DND-41 (cell line): ENCODE measurements at places on chromosomes 4 and X.

- H3K4me3 ChIP-seq: no peak overlapping the region
- no peak overlapping the region for H3K27ac ChIP-seq
- DNase-seq: peak; percentile 10
- no peaks in the 10 kb centered on the region for H3K36me3 ChIP-seq
- no peaks in the 10 kb centered on the region for H3K4me1 ChIP-seq
- H3K27me3 ChIP-seq: no peaks in the 10 kb centered on the region
Observed at GRCh38 chr4:157204634-157205244, 15.8 kb upstream of the GRIA2 start.

- H3K4me3 ChIP-seq: no peak overlapping the region
- H3K27me3 ChIP-seq: no peaks in the 10 kb centered on the region
- H3K36me3 ChIP-seq: no peaks in the 10 kb centered on the region
- no peaks in the 10 kb centered on the region for H3K4me1 ChIP-seq
Observed at GRCh38 chr4:24076811-24077210, 187.0 kb upstream of the PPARGC1A start.

GRCh38 chrX:21708116-21708515, 49.8 kb downstream of the SMPX start:
- H3K27ac ChIP-seq: no peak overlapping the region
- H3K36me3 ChIP-seq: no peaks in the 10 kb centered on the region
- H3K4me3 ChIP-seq: no peak overlapping the region
- H3K4me1 ChIP-seq: no peaks in the 10 kb centered on the region
- no peaks in the 10 kb centered on the region for H3K27me3 ChIP-seq

DNA sequence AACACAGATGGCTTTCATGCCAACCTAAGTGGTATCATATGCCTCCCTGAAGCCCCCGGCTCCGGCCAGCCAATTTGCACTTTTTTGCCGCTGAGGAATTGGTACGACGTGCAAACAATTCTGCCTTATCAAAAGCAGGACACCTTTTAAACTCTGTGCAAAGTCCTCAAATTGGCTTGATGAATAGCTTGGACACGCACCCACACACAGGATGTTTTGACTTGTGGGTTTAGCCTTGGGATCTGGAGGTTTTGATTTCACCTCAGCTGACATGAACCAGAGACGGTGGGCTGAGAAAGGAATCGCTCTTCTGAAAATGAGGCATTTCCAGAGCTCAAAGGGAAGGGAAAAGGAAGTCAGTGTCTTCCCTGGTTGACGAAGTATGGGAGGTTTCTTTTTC, 110.8 kb upstream of the SHOX start:
- H3K4me1 ChIP-seq: no peaks in the 10 kb centered on the region
- H3K36me3 ChIP-seq: no peaks in the 10 kb centered on the region
- H3K4me3 ChIP-seq: no peak overlapping the region
- no peak overlapping the region for H3K27ac ChIP-seq

DNA sequence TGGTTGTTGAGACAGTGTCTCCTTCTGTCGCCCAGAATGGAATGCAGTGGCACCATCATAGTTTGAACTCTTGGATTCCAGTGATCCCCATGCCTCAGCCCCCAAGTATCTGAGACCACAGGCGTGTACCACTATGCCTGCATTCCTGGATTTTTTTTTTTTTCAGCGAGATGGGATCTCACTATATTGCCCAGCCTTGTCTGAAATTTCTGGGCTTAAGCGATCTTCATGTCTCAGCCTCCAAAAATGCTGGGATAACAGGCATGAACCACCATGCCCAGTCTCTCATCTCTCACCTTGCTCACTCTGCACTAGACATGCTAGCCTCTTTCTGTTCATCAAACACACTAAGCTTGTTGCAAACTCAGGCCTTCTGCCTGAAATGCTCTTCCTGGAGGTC, 104.1 kb downstream of the UBE2K start:
- no peaks in the 10 kb centered on the region for H3K4me1 ChIP-seq
- H3K27me3 ChIP-seq: no peaks in the 10 kb centered on the region
- H3K4me3 ChIP-seq: no peak overlapping the region

- H3K4me3 ChIP-seq: no peak overlapping the region
- H3K27me3 ChIP-seq: peaks cover 3% of the 10 kb centered on the region
- no peak overlapping the region for H3K27ac ChIP-seq
Observed at GRCh38 chr4:113106108-113106507, 56.7 kb downstream of the ANK2 start.

DNA sequence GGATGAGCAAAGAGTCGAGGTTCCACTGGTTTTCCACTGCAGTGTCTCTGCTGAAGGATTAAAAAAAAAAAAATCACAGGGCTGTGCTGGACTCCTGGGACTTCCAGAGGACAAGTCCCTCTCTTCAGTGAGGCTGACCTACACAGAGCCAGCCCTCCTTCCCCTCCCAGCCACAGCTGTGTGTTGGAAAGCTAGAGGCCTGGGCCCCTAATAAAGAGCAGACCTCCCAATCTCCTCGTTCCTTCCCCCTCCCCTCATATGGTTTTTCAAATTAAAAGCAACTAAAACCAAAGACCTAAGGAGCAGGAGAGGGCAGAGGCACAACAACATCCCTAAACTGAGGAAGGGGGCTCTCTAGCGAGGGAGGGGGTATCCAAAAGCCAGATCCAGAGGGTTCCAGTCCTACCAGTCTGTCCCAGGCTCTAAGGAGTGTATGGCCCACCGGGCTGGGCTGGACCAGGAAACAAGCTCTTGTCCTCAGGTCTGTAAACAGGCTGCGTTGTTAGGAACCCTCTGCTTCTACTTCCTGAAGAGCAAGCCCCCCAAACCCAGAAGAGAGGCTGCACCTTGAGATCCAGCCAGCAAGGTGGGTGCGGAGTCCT, 4.0 kb upstream of the PDGFRA start:
- no peak for DNase-seq
- no peak overlapping the region for H3K27ac ChIP-seq
- H3K4me3 ChIP-seq: no peak overlapping the region
- no peaks in the 10 kb centered on the region for H3K36me3 ChIP-seq
- H3K27me3 ChIP-seq: no peaks in the 10 kb centered on the region
- no peaks in the 10 kb centered on the region for H3K4me1 ChIP-seq

- H3K4me3 ChIP-seq: no peak overlapping the region
- no peaks in the 10 kb centered on the region for H3K27me3 ChIP-seq
- no peak for DNase-seq
- no peaks in the 10 kb centered on the region for H3K36me3 ChIP-seq
- no peaks in the 10 kb centered on the region for H3K4me1 ChIP-seq
Observed at GRCh38 chr4:168713253-168713652, 216.4 kb downstream of the PALLD start.

DNA sequence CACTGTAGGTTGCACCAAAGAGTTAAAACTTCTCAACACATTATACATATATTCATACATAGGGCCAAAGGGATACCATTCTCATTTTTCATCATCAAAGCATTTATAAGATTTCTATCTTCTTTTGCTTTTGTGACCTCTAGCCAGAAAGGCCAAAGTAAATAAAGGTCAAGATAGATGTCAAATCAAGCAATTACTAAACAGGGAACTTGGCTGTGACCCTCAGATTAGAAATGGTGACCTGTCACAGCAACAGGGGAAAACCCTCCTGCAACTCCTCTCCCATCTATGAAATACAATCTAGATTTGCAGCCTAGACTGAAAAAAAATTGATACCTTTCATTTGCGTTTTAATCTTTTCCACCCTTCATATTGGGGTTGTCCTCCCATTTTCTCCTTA, 225.6 kb upstream of the FAM241A start:
- no peak for DNase-seq
- H3K4me1 ChIP-seq: no peaks in the 10 kb centered on the region

GRCh38 chr4:121977251-121978171, 25.7 kb upstream of the TRPC3 start:
- no peak overlapping the region for H3K27ac ChIP-seq
- DNase-seq: no peak
- H3K4me3 ChIP-seq: no peak overlapping the region
- H3K27me3 ChIP-seq: peaks cover 6% of the 10 kb centered on the region

DNA sequence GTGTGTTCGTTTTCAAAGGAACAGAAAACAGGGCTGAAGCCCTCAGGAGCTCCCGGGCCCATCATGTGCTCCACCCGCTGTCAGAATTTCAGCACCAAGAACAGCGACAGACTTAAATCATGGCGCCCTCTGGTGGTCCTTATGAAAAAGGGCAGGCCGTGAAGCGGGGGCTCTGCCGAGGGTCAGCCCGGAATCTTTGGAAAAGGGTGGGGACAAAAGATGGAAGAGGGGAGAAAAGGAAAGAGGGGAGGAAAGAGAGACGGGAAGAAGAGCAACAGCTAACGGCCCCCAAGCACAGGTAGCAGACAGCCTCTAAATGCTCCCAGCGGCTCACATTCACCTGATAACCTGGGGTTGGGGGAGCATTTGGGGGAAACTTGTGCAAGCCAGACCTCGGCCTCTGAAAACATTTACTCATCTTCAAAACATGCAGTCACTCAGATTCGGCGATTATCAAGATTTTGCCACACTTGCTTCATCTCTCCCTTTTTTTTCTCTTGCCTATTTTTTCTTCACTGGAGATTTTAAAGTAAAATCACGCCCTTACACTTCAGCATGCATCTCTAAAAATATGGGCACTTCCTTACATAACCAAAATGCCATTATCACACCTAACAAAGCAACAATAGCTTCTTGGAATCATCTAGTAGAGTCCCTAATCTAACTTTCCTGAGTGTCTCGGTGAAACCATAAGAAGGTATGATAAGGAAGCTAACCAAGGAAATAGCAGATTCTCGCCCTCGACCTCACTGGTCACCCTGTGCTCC, 28.1 kb upstream of the MAN2B2 start:
- no peaks in the 10 kb centered on the region for H3K4me1 ChIP-seq
- H3K4me3 ChIP-seq: no peak overlapping the region
- DNase-seq: peak; percentile 64
- no peaks in the 10 kb centered on the region for H3K27me3 ChIP-seq

GRCh38 chr4:158481811-158482210, 39.9 kb upstream of the RXFP1 start:
- H3K4me3 ChIP-seq: no peak overlapping the region
- DNase-seq: no peak
- no peak overlapping the region for H3K27ac ChIP-seq
